Fibroblast of villous mesenchyme (primary cell): ENCODE measurements at places on chromosomes 4 and X. TPM values are rescaled to one million over a fixed set of nuclear protein-coding genes. Genes with fewer than 3 reads are reported as not detected.

- DNase-seq, result peak; percentile 3
These were observed 63.7 kb downstream of the FHIP1A start for GRCh38 chr4:151472711-151473110.

- DNase-seq, result no peak
These were observed 51.8 kb upstream of the C4orf50 start for GRCh38 chr4:6069845-6070709.

DNA sequence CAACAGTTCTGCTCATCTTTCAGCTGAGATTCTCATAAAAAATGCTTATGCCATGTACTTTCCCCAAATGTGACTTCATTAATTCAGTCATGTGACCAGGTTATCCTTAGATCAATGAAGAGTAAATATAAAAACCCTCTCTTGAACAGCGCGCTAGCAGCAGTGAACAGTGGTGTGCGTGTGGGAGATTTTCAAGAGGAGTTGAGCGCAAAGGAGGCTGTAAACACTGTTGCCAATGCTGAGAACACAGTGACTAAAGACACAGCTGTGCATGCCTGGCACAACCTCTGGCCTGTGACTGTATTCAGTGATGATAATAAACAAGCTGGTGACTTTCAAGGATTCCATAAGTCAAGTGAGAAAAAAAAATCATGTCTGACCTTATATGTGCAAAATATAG lies 25.1 kb downstream of the MSX1 start:
- DNase-seq, result no peak

- DNase-seq, result no peak
These were observed 6.3 kb downstream of the PRSS12 start for GRCh38 chr4:118346495-118346894.

EMCN gene
- not detected in 2 replicates for total RNA-seq

- DNase-seq, result peak; percentile 14
These were observed 31.5 kb upstream of the RAPGEF2 start for GRCh38 chr4:159071178-159071968.

DNA sequence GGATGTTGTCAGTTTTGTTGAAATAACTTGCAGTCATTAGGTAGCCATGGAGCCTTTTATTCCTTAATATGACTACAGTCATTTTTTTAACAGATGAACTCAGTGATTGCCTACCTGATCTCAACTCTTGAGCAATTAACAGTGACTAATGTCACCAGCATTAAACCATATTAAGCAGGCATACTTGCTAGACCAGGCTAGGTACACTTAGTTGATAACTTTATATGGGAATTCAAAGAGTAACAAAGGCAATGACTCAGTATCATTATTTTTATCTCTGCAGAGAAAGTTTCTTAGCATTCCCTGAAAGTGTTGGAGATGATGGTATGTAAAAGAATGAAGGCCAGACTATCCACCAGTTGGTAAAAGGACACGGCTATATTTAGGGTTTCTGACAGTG lies at the start of gene C4orf54:
Gene C4orf54, minus strand, starts transcription at position 31 of the 400 bp plus-strand sequence. CDS start 3,180 bp downstream, outside the sequence.
- DNase-seq, result no peak

- no peak for DNase-seq
These were observed 27.1 kb upstream of the SLC25A6 start for GRCh38 chrX:1418901-1419544.

GRCh38 chrX:149312988-149313387 lies 192.1 kb downstream of the IDS start:
- no peak for DNase-seq

- peak; percentile 81 for DNase-seq
These were observed 57.3 kb upstream of the BCOR start for GRCh38 chrX:40154853-40155588.

GRCh38 chrX:118571836-118572235 lies 76.2 kb downstream of the DOCK11 start:
- peak; percentile 84 for DNase-seq

DNA sequence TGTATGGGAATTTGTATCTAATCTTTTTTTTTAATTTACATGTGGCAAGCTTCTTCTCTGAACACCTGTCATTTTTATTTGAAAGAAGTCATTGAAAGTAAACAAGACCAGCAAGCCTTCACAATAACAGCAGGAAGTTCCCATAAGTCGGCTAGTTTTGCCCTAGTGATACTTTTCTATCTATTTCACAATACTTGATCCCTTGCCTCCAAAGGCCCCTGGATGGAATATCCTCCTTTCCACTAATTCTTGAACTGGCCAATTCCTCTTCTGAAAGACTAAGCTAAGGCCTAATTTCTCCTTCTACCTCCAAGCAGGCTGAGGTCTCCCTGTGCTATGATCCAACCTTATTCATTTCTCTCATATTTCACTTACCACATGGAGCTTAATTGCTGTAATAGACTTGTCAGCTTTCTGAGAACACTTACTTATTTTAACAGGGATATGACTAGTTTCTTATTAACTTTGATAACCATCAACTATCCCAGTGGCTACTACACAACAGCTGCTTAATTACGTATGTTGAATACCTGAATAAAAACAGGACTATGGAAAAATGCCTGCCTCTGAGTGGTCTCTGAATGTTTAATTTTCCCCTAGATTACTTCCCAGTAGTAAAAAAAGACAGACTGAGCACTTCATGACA lies 194.2 kb downstream of the MAD2L1 start:
- DNase-seq, result no peak

DNA sequence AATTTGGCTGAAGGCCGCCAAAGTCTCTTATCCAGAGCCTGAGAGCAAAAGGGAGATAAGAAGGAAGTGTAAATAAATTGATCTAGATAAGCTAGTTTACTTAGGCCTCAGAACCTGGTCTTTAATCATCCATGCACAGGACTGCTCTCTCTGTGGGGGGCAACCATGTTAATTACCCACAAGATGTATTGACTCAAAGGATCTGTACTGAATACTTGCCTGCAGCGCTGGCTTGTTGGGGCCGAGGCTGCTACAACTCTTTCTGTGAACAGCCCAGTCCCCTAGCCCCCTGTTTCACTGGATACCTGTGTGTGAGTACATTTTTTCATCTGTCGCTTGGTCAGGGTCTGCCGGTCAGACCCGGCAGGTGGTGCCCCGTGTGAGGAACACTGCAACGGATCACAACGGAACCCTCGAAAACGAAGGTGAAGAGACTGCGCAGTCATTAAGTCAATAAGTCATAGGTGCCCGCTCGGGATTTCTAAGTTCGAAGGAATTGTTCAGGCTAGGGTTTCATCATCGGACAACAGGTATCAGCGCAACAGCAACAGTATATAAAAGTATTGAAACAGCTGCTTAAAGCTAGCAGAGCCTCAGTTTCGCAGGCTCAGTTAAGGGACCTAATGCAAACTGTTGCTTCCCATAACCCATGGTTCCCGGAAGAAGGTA lies 8.3 kb downstream of the MAGEA11 start:
- DNase-seq, result no peak

DNA sequence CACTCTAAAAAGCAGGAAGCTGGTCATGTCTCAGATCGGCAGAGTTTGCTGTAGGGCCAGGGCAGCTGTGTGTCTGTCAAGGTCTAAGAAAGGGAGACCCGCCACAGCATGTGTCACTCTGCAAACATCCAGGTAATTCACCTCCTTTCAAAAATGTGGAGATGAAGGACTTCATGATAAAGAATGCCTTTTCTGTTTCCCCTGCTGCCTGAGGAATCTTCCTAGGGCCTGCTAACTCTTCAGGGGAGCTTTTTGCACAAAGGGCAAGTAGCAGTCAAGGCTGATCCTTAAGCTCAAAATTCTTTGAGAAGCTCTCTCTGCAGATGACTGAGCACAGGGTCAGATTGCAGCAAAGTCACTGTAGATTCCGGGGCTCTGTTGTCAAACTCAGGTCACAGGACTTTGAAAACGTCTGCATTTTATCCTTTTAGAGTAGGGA lies 21.1 kb downstream of the RASL11B start:
- DNase-seq, result no peak

DNA sequence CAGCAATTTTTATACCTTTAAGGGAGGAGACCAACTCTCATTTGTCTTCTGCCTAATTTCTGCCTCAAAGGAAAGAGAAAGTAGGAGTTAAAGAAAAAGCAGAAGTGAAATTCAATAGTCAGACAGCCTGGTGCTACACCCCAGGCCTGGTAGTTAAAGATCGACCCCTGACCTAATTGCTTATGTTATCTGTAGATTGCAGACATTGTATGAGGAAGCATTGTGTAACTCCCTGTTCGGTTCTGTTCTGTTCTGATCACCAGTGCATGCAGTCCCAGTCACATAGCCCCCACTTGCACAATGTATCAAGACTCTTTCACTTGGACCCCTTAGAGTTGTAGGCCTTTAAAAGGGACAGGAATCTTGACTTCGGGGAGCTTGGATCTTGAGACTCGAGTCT lies 335.9 kb upstream of the AR start:
- DNase-seq, result no peak

- DNase-seq, result peak; percentile 6
These were observed 1.4 kb downstream of the NDNF start for GRCh38 chr4:121070696-121071639.

PFKFB1 gene
- under 0.01 TPM in 1 of 2 replicates, not detected in the other for total RNA-seq

DNA sequence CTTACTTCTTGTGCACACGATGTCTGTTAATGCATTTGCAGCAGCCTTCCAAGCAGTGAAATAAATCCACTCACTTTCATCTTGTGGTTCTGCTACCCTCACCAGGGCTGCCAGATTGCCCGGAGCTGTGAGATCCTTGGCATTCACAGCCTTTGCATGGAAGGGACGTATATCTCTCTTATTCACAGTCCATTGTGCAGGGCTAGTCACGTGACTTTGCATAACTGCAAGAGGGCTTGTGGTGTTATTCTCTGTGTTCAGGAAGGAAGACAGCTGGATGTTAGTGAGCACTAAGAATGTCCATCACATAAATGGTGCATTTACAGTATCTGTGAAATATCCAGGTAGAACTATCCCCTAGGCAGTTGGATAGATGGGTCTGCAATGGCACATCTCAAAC lies 96.5 kb upstream of the BEND4 start:
- no peak for DNase-seq

GRCh38 chr4:11973270-11973669 lies 544.6 kb upstream of the HS3ST1 start:
- no peak for DNase-seq

DNA sequence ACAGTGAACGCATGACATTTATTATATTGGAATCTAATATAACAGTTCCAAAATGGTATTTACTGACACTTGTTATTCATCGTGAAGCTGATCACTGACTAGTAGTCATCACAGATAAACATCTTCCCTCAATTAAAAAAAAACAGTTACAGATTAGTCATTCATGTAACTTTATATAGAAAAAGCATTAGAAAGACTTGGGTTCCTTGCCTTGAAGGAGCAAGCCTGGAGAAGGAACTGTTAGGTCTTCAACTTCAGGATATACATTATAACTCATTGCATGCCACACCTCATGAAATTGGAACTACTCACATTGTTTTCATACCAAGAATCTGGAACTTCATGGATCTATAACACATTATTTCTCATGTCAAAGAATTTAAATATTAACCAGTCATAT lies 317.7 kb downstream of the CCSER1 start:
- DNase-seq, result no peak

KDR gene
- 0.86 and 1.9 TPM in 2 replicates for total RNA-seq

ARAP2 gene
- total RNA-seq, result 4.8 and 11.2 TPM in 2 replicates

DNA sequence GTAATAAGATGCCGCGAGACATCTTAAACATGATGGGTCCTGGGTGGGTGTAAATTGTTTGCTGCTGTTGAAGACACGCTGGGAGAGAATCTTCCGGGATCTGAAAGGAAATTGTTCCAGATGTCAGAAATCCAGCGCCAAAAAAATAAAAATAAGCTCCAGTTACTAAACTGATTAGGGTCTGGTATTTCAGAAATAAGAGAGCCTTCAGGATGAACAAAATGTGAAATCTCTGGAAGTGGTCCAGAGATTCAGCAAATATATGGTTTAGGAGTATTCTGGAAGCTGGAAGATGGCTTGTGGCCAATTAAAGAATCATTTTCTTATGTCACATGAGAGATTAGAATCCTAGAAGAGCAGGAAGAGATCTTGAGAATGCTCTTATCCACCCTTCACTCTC lies 75.8 kb upstream of the NHS start:
- no peak for DNase-seq

RAI2 gene
- not detected in 2 replicates for total RNA-seq
